Activated T-helper 1 cell treated with anti-CD3 and anti-CD28 coated beads, Interleukin-12 subunit alpha, Interleukin-12 subunit beta, Interleukin-2, Interleukin-4 antibody, amounts not matched to agents 30 ng/mL and 10 ng/mL and 1 ng/mL, durations not matched to agents 14 hours and 24 hours and 36 hours (primary cell): ENCODE measurements at places on chromosomes 16 and 17.

DNA sequence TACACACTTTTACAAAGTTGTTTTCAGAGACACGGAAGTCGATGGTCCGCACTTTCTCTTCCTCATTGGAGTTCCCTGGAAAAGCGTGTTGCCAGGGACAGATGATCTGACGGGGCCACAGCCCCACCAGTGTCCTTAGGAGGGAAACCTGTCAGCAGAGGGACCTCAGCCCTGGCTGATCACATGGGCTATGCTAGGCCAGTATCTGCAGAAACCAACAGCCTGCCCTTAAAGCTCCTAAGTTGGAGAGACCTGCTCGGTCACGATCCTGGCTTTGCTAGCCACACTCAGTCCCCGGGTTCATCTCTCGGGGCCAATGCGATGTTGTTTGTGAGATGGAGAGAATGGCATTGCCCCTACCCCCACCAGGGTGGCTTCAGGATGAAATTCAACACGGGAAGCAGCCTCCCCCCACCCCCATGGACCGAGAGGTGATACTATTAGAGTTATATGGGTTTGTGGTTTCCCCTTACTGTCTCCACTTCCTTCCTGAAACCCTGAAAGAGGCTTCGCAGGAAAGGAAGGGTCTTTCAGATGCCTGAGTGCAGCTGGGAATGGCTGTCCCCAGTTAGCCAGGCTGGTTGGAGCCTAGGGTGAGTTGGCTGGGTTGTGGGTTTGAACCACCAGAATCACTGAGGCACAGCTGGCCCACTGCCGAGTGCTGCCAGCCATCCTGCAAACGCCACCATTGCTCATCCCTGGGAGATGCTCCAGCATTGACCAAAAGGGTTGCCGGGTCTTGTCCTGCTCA lies 16.6 kb downstream of the RMI2 start:
- DNase-seq: peak; percentile 19

DNA sequence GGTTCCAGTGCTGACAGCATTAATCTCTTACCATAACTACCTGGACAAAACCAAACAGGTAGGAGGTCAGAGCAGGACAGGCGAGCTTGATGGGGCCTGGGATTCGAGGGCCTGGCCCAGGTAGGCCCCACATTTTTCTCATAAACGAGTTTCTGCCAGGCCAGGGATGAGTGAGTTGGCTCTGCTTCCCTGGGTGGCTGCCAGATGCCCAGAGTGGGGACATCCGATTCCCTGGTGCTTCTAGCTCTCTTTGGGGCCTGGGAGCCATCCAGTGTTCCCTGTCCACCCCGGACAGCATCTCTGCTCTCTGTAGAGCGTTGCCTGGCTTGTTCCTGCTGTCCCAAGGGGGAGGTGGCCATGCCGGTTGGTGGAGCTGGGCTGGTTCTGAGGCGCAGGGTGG lies 25.1 kb downstream of the TSC2 start:
- no peak for DNase-seq

DNA sequence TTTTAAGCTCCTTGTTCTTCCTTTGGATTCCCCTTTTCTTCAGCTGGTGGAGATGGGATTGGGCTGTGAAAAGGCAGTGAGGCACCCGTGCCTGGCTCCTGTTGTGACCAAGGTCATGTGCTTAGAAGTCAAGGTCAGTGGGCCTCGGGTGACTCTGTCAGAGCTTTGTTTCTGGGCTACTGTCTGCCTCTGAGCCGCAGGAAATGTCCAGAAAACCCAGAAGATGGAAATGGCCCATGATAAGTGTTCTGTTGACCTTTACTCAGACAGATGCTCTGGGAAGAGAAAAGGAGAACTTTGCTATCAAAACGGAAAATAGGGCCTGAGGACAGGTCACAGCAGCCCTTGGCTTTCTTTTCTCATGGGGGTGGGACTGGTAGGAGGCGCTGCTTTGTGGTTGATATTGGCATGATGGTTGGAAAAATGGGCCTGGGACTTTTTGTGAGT lies 2.9 kb downstream of the ABCC1 start:
- DNase-seq: no peak

DNA sequence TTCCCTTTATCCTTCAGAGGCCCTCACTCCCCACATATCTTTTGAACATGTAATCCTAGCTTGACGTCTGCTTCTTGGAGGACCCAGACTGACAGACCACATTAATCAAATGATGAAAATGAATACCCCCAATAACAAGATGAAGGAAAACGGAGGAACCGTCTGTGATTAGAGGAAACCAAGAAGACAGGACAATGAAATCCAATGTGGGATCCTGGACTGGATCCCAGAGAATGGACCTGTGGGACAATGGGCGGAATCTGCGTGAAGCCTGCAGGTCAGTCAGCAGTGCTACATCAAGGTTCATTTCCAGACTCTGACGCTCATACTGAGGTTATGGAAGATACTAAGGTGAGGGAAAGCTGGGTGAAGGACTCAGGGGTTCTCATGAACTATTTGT lies 35.9 kb downstream of the MBTPS1 start:
- DNase-seq: no peak

DNA sequence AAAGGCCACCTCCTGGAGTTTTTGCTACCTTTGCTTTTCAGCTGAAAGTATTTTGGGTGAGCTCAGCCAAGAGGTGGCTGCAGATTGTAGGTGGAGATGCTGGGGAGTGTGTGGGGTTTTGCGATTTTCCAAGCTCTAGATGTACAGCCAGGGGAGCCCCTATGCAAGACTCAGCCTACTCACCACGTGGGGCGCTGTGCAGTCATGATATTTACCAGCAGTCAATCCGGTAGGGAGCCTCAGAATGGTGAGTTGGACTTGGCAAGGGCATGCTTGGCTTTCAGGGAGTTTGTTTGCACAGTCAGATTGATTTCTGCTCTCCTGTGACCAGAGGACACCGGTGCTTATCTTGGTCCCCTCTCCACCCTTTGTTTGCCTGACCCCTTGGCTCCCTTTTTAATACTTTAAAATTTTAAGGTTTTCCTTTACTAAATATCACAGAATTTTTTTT lies 175.3 kb downstream of the UTP18 start:
- no peak for DNase-seq

DNA sequence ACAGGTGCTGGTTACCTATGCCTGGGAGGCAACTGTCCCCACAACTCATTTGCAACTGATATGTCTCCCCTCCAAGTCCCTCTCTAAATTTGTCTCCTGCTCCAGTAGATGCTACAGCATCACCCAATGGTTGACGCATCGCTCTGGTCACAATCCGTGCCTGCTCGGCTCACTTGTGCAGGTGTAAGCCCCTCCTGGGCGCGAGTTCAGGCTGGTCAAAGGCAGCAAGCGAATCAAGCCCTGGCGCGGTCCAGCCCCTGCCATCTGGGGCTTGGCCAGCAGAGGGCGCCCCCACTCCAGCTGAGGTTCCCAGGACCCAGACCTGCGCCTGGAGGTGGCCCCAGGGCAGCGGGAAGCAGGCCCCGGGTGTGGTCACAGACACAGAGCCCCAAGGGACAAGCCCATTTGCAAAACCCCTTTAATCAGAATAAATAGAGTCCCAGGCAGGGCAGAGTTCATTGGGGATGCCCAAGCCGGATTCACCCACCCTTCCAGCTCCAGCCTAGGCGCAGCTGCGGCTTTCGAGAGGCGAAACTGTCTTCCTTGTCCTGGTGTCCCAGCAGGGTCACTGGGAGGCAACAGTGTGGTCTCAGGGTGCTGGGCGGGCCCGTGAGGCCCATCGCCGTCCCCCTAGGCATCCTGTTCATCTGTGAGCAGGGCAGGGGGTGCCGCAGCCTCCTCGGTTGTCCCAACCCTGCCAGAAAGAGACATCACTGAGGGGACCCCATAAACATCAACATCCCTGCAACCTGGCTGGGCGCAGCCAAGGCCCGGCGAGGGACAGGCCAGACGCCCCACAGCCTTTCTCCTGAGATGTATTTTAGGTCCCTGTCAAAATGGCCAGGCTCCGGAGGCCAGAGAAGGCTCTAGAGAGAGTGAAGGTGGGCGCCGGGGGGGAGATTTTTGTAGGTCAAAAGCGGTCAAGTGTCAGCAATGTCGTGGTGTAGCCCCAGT lies 15.8 kb downstream of the TMC6 start:
- peak; percentile 68 for DNase-seq

- peak; percentile 78 for DNase-seq
Measured at GRCh38 chr16:89315791-89316581, 98.5 kb downstream of the ZNF778 start.

DNA sequence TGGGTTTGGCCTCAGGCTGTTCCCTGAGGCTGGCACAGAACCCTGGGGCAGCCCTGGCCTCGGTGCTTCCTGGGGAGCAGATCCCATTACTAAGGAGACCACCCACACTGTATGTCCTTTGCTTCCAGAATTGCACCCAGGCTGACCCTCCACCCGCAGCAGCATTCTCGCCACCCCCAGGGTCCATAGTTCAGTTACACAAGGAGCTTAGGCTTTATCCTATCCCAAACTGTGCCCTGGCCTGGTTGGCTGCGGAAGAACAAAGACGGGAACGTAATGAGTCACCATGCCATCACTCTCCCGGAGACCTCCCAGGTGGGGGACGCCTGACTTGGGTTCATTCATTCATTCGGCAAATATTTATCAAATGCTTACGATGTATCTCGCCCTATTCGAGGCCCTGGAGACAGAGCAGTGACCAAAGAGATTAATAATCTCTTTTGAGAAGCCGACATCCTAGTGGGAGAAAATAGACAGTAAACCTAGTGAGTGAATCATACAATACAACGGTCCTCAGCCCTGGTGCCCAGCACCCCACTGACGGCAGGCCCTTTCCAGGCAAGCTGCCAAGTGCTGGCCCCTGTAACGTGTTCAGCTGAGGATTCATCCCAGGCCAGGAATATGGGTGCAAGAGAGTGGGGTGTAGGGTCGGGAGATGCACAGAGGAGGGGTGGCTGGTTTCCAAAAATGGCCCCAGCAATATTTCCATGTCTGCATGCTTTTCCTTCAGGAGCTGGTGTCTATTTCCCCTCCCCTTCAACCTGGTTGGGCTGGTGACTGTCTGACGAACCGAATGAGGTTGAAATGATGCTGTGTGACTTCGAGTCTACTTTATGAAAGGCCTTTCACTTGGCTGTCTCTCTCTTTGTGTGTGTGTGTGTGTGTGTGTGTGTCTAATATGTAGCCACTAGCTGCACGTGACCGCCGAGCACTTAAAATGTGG lies 134.2 kb downstream of the MGAT5B start:
- DNase-seq: no peak

GRCh38 chr16:81261049-81261648 lies 22.7 kb downstream of the BCO1 start:
- peak; percentile 1 for DNase-seq

- DNase-seq: no peak
Measured at GRCh38 chr16:7077636-7078035, 255.0 kb upstream of the RBFOX1 start.
